ENCODE measurements at places on chromosomes 16 and 17. TPM values are rescaled to one million over a fixed set of nuclear protein-coding genes. Genes with fewer than 3 reads are reported as not detected.

DNA sequence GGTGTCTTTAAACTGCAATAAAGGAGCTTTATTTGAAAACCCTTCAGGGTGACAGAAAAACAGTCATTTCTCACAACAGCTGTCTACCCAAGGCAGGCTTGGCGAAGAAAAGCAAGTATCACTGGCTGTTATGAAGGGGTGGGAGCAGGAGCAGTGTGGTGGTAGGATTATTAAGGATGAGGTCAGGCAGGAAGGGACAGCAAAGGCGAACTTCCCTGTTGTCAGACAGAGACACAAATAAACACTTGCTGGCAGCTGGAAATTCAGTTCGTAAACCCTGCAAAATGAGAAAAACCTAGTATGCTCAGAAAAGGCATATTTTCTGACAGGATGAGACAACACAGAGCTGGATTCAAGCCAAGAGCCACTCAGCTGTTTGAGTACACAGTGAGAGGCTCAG lies 416.3 kb upstream of the CDH5 start:
- H3K4me3 ChIP-seq: no peak overlapping the region
- H3K27ac ChIP-seq: no peak overlapping the region
- no peak for DNase-seq
- no peaks in the 10 kb centered on the region for H3K27me3 ChIP-seq
- no peaks in the 10 kb centered on the region for H3K36me3 ChIP-seq
- H3K4me1 ChIP-seq: peaks cover 19% of the 10 kb centered on the region

- peaks cover 29% of the 10 kb centered on the region for H3K27me3 ChIP-seq
- H3K27ac ChIP-seq: no peak overlapping the region
- no peaks in the 10 kb centered on the region for H3K4me1 ChIP-seq
- DNase-seq: no peak
- no peaks in the 10 kb centered on the region for H3K36me3 ChIP-seq
These were observed 16.8 kb upstream of the TVP23A start for GRCh38 chr16:10835281-10835931.

- H3K36me3 ChIP-seq: no peaks in the 10 kb centered on the region
- no peak overlapping the region for H3K27ac ChIP-seq
- H3K4me1 ChIP-seq: peaks cover 22% of the 10 kb centered on the region
These were observed 35.5 kb upstream of the RPH3AL start for GRCh38 chr17:388087-388486.

GRCh38 chr17:68197997-68198930 lies 49.6 kb upstream of the AMZ2 start:
- H3K4me3 ChIP-seq: no peak overlapping the region
- DNase-seq: no peak
- peaks cover 93% of the 10 kb centered on the region for H3K27me3 ChIP-seq
- H3K4me1 ChIP-seq: peaks cover 16% of the 10 kb centered on the region
- no peak overlapping the region for H3K27ac ChIP-seq

GRCh38 chr17:64281962-64282752 lies 19.1 kb upstream of the TEX2 start:
- DNase-seq: peak; percentile 34
- no peak overlapping the region for H3K4me3 ChIP-seq
- no peaks in the 10 kb centered on the region for H3K36me3 ChIP-seq
- H3K27ac ChIP-seq: no peak overlapping the region
- H3K4me1 ChIP-seq: peaks cover 7% of the 10 kb centered on the region

DNA sequence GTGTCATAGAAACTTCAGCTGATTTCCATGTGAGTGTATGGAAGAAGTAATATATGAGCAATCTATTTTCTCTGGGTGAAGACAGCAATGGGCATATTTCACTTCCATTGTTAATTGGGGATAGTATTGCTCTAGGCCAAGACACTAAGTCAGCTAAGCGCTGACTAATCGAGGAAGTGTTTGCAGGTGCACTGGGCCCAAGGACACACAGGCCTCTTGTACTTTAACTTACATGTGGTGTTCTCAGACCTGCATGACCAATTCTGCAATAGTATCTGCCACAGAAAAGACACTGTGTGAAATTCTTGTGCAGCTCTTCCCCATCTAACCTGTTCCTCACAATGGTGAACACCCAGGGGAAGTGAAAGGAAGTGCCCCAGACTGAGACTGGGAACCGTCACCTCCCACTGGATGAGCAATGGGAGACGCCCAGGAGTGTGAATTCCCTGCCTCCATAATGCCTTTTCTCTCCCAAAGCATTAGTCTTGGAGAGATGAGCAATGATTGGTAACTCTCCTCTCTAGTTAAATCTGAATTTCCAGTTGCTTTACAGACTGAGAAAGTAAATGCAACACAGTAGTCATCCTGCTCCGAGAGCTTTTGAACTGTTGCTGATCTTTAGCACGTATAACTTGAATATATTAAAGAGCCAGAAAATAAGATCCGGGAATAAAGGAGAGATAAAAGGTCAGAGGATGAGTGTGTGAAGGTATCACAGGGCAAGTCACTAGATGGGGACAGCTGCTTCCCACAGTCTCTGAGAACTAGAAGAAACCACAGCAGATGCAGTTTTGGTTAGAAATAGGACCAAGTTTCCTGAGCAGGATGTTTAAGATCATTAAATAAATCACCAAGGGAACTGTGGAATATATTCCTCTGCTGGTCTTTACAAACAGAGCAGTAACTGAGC lies 82.6 kb downstream of the CDK5R1 start:
- H3K4me3 ChIP-seq: no peak overlapping the region
- no peaks in the 10 kb centered on the region for H3K4me1 ChIP-seq
- DNase-seq: no peak
- H3K27me3 ChIP-seq: no peaks in the 10 kb centered on the region
- H3K36me3 ChIP-seq: peaks cover 12% of the 10 kb centered on the region
- H3K27ac ChIP-seq: no peak overlapping the region

DNA sequence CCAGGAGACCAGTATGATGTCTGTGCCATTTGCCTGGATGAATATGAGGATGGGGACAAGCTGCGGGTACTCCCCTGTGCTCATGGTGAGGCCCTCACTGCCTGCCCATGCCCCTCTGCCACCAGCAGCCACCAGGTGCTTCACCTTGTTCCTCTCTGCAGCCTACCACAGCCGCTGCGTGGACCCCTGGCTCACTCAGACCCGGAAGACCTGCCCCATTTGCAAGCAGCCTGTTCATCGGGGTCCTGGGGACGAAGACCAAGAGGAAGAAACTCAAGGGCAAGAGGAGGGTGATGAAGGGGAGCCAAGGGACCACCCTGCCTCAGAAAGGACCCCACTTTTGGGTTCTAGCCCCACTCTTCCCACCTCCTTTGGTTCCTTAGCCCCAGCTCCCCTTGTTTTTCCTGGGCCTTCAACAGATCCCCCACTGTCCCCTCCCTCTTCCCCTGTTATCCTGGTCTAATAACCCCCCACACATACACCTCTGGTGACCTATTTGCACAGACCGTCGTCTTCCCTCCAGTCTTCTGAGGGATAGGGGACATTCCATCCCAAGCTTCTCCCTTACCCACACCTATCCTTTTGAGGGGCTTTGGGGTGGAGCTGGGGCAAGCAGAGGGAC lies 3.7 kb downstream of the PFN1 start:
- peak overlapping the region; percentile 78 for H3K27ac ChIP-seq
- DNase-seq: no peak
- H3K4me1 ChIP-seq: peaks cover 35% of the 10 kb centered on the region
- H3K4me3 ChIP-seq: no peak overlapping the region

DNA sequence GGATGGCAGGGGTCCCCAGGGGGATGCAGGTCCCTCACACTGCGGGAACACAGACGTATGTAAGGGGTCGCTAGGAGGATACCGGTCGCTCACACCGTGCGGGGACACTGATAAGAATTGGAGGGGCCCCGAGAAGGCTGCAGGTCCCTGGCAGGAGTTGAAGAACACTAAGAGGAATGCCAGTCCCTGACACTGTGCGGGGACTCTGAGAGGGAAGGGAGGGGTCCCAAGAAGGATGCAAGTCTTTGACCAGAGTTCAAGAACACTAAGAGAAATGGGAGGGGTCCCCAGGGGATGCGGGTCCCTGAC lies 510 bp downstream of the ERCC4 start:
- H3K27me3 ChIP-seq: peaks cover 5% of the 10 kb centered on the region
- DNase-seq: no peak
- H3K36me3 ChIP-seq: peaks cover 2% of the 10 kb centered on the region
- H3K4me1 ChIP-seq: peaks cover 28% of the 10 kb centered on the region
- H3K27ac ChIP-seq: peak overlapping the region; percentile 89

DNA sequence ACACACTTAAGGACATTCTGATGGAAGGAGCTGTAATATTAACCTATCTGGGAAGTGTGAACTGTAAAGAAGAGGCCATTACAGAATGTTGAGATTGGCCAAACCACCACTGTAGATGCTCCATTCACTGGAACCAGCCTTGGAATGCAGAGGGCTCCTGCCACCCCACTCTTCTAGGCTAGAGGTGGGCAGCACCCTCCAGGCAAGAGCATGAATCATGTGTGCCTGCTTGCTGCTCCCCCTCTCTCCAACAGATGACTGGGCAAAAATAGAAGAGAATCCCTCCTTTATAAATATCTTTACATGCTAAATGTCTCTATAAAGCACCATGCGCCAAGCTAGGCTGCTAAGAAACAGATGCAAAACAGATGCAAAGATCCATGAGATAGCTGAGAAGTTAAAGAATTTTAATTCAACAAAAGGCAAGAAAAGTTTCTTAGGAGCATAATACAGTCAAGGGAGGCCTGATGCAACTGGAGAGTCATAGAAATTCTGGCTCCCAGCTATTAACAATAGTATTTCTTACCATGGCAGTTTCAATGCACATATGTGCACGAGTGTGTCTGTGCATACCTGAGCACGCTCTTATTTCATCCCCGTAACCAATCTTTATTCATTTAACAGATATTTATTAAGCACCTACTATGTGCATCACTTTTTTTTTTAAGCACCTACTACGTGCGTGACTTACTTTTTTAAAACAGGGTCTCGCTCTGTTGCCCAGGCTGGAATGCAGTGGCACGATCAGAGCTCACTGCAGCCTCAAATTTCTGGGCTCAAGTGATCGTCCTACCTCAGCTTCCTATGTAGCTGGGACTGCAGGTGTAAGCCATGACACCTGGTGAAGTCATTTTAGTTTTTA lies 53.6 kb downstream of the GRIN2A start:
- DNase-seq: no peak
- no peaks in the 10 kb centered on the region for H3K36me3 ChIP-seq
- peaks cover 27% of the 10 kb centered on the region for H3K27me3 ChIP-seq
- H3K4me1 ChIP-seq: no peaks in the 10 kb centered on the region

MT4 gene
- total RNA-seq: not detected

KRT36 gene
- total RNA-seq: not detected

SERPINF2 gene
- total RNA-seq: 0.44 TPM
